Neural crest cell (in vitro differentiated cells): ENCODE measurements at places on chromosomes 3 and 15. TPM values are rescaled to one million over a fixed set of nuclear protein-coding genes. Genes with fewer than 3 reads are reported as not detected.
A peak's percentile ranks its signal among the peaks of the same experiment; 100 is the strongest.

Gene CCDC9B
- 0.33 TPM in 1 of 2 replicates, not detected in the other for total RNA-seq

Gene CIP2A
- total RNA-seq = 50.5 and 51.1 TPM in 2 replicates

Gene AGTR1
- total RNA-seq = 2.1 and 2.3 TPM in 2 replicates

Gene UTS2B
- total RNA-seq = 0.70 and 0.96 TPM in 2 replicates

DNA sequence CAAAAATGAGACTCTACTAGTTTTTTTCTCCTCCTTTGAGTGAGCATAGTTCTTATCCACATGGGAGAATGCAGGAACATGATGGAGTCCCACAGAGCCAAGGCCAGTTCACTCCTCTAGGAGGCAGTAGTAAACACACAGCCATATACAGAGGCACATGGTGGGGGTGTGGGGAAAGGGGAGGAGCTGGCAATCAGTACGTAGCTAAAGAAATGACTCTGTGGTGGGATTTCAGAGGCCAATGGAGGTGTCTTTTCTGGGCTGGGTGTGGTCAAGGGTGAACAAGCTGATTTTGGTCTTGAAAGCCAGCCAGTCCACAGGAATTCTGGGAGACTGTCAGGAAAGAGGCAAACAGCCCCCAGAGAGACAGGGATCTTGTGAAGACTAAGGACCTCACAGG, 6.6 kb upstream of the RAB11A start:
- DNase-seq = peak; percentile 42
- peaks cover 5% of the 10 kb centered on the region for H3K4me1 ChIP-seq
- H3K36me3 ChIP-seq = no peaks in the 10 kb centered on the region
- H3K27me3 ChIP-seq = peaks cover 14% of the 10 kb centered on the region
- peak overlapping the region; percentile 28 for H3K4me3 ChIP-seq

GRCh38 chr15:60576044-60576443, 97.1 kb upstream of the ICE2 start:
- H3K27me3 ChIP-seq = peaks cover 9% of the 10 kb centered on the region
- no peaks in the 10 kb centered on the region for H3K36me3 ChIP-seq
- peaks cover 30% of the 10 kb centered on the region for H3K4me1 ChIP-seq
- no peak overlapping the region for H3K4me3 ChIP-seq
- H3K27ac ChIP-seq = peak overlapping the region; percentile 75

DNA sequence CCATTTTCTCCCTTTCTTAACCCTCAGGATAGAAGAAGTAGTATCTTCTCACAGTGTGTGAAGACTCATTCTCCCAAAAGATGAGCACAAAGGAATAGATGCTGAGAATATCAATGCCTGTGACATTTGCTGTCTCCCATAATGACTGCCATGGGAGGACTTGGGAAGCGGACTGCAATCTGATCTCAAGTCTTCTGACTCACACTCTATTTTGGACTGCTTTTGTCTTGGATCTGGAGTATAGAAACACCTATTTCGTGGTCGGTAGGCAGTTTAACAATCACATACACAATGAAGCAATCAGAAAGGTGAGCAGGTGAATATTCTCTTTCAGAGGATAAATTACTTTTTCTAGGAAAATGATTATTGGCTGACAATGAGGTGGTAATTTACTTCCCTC, 852.0 kb downstream of the FHIT start:
- no peak for DNase-seq
- no peaks in the 10 kb centered on the region for H3K36me3 ChIP-seq
- H3K27me3 ChIP-seq = no peaks in the 10 kb centered on the region
- peaks cover 7% of the 10 kb centered on the region for H3K4me1 ChIP-seq
- H3K27ac ChIP-seq = no peak overlapping the region

GRCh38 chr3:178067721-178068120, 468.5 kb upstream of the KCNMB2 start:
- peaks cover 15% of the 10 kb centered on the region for H3K4me1 ChIP-seq
- no peaks in the 10 kb centered on the region for H3K36me3 ChIP-seq
- no peak for DNase-seq
- no peak overlapping the region for H3K27ac ChIP-seq

GRCh38 chr15:68330901-68331300, 53.4 kb downstream of the FEM1B start:
- no peaks in the 10 kb centered on the region for H3K36me3 ChIP-seq
- H3K27me3 ChIP-seq = peaks cover 2% of the 10 kb centered on the region
- DNase-seq = no peak
- peaks cover 33% of the 10 kb centered on the region for H3K4me1 ChIP-seq

- peaks cover 25% of the 10 kb centered on the region for H3K4me1 ChIP-seq
- no peak overlapping the region for H3K4me3 ChIP-seq
- no peaks in the 10 kb centered on the region for H3K27me3 ChIP-seq
- H3K27ac ChIP-seq = peak overlapping the region; percentile 55
These were observed 156.8 kb downstream of the RBPMS2 start for GRCh38 chr15:64618540-64618939.

- no peaks in the 10 kb centered on the region for H3K36me3 ChIP-seq
- peak overlapping the region; percentile 8 for H3K27ac ChIP-seq
- peaks cover 35% of the 10 kb centered on the region for H3K4me1 ChIP-seq
- H3K4me3 ChIP-seq = no peak overlapping the region
- no peaks in the 10 kb centered on the region for H3K27me3 ChIP-seq
- no peak for DNase-seq
These were observed 51.6 kb downstream of the RARB start for GRCh38 chr3:25479727-25480010.

GRCh38 chr3:75938921-75939320, 153.6 kb upstream of the ZNF717 start:
- no peaks in the 10 kb centered on the region for H3K27me3 ChIP-seq
- no peak overlapping the region for H3K4me3 ChIP-seq
- no peaks in the 10 kb centered on the region for H3K36me3 ChIP-seq

DNA sequence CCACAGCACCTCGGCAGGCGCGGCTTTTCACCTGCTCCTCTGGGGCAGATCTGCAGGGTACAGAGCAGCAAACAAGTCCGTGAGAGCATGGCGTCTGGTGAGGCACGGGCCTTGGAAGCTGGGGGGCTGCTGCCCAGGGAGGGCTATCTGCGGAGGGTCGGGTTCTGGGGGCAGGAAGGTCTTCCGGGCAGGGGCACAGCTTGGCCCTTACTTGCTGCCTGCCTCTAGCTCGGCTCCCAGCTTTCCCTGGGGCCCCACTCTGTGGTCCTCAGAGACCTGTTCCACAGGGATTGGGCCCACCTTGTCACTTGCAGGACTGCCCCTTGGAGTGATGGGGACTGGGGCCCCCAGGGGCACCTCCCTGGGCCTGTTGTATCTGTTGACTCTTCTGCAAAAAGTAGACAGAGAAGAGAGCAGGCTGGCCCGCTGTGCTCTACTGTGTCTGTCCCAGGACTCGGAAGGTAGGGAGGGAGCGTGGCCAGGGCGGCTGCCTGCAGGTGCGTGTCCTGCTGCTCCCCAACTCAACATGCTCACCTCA, 84.1 kb downstream of the TBC1D2B start:
- no peaks in the 10 kb centered on the region for H3K36me3 ChIP-seq
- peak overlapping the region; percentile 78 for H3K27ac ChIP-seq
- peaks cover 28% of the 10 kb centered on the region for H3K4me1 ChIP-seq
- H3K4me3 ChIP-seq = no peak overlapping the region
- no peak for DNase-seq

DNA sequence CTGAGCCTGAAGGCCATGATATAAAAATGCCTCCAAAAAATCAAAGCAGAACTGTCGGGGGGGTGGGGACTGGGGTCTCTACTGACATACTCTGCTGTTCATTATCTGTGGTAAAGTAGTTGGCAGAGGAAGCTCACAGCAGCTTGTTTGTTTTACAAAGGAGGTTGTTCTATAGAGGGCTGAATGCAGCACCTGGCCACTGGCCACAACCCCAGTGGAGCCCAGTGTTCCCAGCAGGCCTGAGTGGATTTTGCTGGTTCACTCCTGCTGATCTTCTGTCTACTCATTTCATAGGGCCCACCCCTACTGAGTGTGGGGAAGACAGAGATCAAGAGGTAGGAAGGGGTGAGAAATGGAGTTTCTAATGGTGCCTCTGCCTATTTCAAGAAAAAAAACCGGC, 125.5 kb downstream of the DIPK2A start:
- no peak overlapping the region for H3K4me3 ChIP-seq
- H3K36me3 ChIP-seq = peaks cover 3% of the 10 kb centered on the region
- H3K27me3 ChIP-seq = no peaks in the 10 kb centered on the region
- H3K4me1 ChIP-seq = no peaks in the 10 kb centered on the region
- no peak for DNase-seq
- H3K27ac ChIP-seq = no peak overlapping the region

GRCh38 chr15:97874139-97874538, 86.4 kb upstream of the ARRDC4 start:
- H3K4me3 ChIP-seq = no peak overlapping the region
- peaks cover 2% of the 10 kb centered on the region for H3K36me3 ChIP-seq
- H3K27me3 ChIP-seq = no peaks in the 10 kb centered on the region
- no peak overlapping the region for H3K27ac ChIP-seq
- no peaks in the 10 kb centered on the region for H3K4me1 ChIP-seq

DNA sequence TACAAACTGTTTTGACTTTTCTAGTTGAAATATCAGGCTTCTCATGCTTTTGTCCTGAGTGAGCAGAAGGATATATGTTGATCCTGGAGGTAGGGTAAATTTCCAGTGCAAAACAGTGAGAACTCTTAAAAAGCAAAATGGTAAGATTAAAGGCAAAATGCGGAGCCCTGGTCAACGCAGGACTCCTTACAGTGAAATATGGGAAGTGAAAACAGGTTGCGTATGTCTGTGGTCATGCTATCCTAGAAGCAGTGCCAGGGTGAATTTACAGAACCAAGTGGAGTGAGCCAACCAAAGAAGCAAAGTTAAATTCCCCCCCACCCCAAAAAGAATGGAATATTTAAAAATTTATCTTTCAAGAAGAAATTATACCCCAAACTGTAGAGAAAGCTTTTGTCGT, 256.4 kb downstream of the NR2F2 start:
- DNase-seq = no peak
- H3K4me3 ChIP-seq = no peak overlapping the region
- no peaks in the 10 kb centered on the region for H3K36me3 ChIP-seq
- H3K4me1 ChIP-seq = peaks cover 39% of the 10 kb centered on the region
- H3K27me3 ChIP-seq = peaks cover 14% of the 10 kb centered on the region
- H3K27ac ChIP-seq = peak overlapping the region; percentile 72

DNA sequence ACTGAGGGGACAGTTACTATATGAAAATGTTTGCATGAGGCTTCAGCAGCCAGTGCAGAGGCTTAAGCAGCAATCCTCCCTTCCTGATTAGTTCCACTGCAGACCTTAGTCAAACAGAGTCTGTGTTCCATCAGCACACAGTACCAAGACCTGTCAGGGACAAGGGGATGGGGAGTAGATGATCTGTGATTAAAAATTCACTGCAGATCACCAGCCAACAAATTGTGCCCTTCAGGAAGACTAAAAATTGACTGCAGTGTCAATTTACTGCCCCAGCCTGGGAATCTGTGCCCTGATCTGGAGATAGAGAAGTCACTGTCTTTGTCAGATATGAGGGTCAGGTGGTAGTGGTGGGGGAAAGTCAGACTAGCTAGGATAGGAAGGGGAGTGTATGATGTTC, 13.8 kb upstream of the NMNAT3 start:
- H3K27me3 ChIP-seq = peaks cover 21% of the 10 kb centered on the region
- no peak overlapping the region for H3K27ac ChIP-seq
- peaks cover 22% of the 10 kb centered on the region for H3K4me1 ChIP-seq
- no peaks in the 10 kb centered on the region for H3K36me3 ChIP-seq
- DNase-seq = no peak

GRCh38 chr3:31095255-31095654, 200.8 kb upstream of the GADL1 start:
- H3K4me3 ChIP-seq = no peak overlapping the region
- H3K36me3 ChIP-seq = no peaks in the 10 kb centered on the region
- no peak overlapping the region for H3K27ac ChIP-seq
- DNase-seq = no peak

DNA sequence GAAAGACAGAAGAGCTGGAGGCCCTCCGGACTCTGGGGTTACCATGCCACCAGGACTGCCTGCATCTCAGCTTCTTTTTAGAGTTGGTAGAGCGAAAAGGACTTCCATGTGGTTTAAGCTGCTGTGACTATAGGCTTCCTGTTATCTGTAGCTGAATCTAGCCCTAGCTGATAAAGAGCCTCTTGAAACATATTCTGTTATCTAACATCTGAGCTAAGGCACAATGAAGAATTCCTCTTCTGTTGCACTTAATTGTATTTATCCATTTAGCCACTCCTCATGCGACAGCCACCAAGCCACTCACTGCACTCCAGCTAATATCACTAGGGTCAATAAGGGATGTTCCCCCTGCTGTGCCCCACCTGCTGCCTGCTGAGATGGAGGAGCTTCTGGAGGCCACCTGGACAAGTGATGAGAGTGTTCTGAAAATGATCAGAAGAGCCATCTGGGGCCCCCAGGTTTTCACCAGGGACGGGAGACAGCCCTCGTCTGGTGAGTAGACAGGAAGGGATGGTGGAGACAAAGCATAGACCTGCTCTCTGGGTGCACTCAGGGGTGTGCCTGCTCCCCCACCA, 94.6 kb upstream of the PLXNA1 start:
- H3K4me1 ChIP-seq = peaks cover 30% of the 10 kb centered on the region
- H3K27ac ChIP-seq = peak overlapping the region; percentile 14
- DNase-seq = no peak
- H3K36me3 ChIP-seq = no peaks in the 10 kb centered on the region
- no peak overlapping the region for H3K4me3 ChIP-seq

DNA sequence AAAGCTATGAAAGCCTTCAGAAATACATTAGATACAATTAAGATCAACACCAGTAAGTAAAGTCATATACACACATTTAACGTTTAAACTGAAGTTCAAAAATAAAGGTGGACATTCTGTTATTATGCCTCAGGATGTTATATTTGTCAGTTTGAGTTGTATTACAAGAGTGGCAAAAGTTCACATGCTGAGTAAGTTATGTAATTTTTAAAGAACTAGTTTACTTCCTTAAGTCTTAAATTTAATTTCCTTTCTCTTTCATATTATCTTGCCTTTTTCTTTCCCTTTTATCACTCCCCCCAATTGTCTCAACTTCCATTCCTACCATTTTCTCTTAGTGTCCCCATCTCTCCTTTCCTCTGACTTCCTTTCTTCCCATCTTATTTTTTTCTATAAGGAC, 4.9 kb upstream of the GPR87 start:
- no peak overlapping the region for H3K4me3 ChIP-seq
- DNase-seq = no peak
- H3K4me1 ChIP-seq = no peaks in the 10 kb centered on the region
- peaks cover 3% of the 10 kb centered on the region for H3K36me3 ChIP-seq
- H3K27me3 ChIP-seq = no peaks in the 10 kb centered on the region

GRCh38 chr3:161560008-161560637, 63.5 kb downstream of the OTOL1 start:
- no peak overlapping the region for H3K27ac ChIP-seq
- no peaks in the 10 kb centered on the region for H3K27me3 ChIP-seq
- peaks cover 36% of the 10 kb centered on the region for H3K4me1 ChIP-seq
- H3K4me3 ChIP-seq = no peak overlapping the region
- peak; percentile 55 for DNase-seq
- no peaks in the 10 kb centered on the region for H3K36me3 ChIP-seq

- H3K36me3 ChIP-seq = no peaks in the 10 kb centered on the region
- DNase-seq = no peak
- H3K4me3 ChIP-seq = no peak overlapping the region
- H3K4me1 ChIP-seq = peaks cover 19% of the 10 kb centered on the region
- H3K27ac ChIP-seq = no peak overlapping the region
These were observed 974.6 kb upstream of the CFAP20DC start for GRCh38 chr3:60024400-60024799.

GRCh38 chr15:57306161-57306943, 70.0 kb upstream of the CGNL1 start:
- peak overlapping the region; percentile 82 for H3K27ac ChIP-seq
- H3K36me3 ChIP-seq = no peaks in the 10 kb centered on the region
- H3K4me3 ChIP-seq = peak overlapping the region; percentile 77
- peak; percentile 93 for DNase-seq
- H3K4me1 ChIP-seq = peaks cover 14% of the 10 kb centered on the region

GRCh38 chr3:38645076-38645475, 4.4 kb downstream of the SCN5A start:
- peaks cover 11% of the 10 kb centered on the region for H3K4me1 ChIP-seq
- H3K4me3 ChIP-seq = no peak overlapping the region
- no peak overlapping the region for H3K27ac ChIP-seq
- no peak for DNase-seq
